ENCODE measurements at places on chromosomes 12 and 14. TPM values are rescaled to one million over a fixed set of nuclear protein-coding genes. Genes with fewer than 3 reads are reported as not detected.
A peak's percentile ranks its signal among the peaks of the same experiment; 100 is the strongest.

RNU4-1 gene
- polyA plus RNA-seq: not detected

DNA sequence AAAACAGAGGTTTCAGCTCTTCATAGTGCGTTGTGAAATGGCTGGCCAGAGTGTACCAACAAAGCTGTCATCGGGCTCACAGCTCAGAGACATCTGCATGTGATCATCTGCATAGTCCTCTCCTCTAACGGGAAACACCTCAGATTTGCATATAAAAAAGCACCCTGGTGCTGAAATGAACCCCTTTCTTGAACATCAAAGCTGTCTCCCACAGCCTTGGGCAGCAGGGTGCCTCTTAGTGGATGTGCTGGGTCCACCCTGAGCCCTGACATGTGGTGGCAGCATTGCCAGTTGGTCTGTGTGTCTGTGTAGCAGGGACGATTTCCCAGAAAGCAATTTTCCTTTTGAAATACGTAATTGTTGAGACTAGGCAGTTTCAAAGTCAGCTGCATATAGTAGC lies 14.3 kb upstream of the PAPLN start:
- DNase-seq: no peak

GRCh38 chr12:105504286-105504685 lies 173.8 kb downstream of the C12orf75 start:
- DNase-seq: no peak

DNA sequence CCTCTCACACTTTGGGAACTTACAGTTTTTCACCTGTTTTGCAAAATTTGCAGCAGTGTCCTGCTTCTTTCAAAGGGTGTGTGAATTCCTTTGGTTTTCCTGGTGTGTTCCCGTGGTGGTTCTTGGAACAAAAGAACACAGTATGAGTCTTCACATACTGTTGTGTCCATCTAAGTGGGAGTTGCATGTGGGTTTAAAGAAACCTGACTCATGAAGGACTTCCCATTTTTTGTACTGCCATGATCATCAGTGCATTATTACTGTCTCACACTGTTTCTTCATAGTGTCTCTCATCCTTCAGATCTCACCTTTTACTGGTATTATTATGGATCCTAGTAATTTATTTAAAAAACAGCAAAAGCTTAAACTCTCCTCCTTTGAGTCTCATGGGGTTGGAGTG lies 3.8 kb upstream of the GZMH start:
- no peak for DNase-seq

INSM2 gene
- polyA plus RNA-seq: not detected

IL26 gene
- not detected for polyA plus RNA-seq

DNA sequence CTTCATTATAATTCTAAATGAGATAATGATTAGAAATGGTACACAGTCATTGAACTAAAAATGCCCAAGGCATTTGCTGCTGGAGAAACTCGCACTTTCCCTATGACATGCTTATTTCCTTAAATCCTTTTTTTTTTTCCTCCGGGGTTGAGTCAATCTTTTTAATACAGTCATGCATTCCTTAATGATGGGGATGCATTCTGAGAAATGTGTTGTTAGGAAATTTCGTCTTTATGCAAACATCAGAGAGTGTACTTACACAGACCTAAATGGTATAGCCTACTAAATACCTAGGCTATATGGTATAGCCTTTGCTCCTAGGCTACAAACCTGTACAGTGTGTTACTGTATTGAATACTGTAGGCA lies 29.8 kb upstream of the DACT1 start:
- no peak for DNase-seq

DNA sequence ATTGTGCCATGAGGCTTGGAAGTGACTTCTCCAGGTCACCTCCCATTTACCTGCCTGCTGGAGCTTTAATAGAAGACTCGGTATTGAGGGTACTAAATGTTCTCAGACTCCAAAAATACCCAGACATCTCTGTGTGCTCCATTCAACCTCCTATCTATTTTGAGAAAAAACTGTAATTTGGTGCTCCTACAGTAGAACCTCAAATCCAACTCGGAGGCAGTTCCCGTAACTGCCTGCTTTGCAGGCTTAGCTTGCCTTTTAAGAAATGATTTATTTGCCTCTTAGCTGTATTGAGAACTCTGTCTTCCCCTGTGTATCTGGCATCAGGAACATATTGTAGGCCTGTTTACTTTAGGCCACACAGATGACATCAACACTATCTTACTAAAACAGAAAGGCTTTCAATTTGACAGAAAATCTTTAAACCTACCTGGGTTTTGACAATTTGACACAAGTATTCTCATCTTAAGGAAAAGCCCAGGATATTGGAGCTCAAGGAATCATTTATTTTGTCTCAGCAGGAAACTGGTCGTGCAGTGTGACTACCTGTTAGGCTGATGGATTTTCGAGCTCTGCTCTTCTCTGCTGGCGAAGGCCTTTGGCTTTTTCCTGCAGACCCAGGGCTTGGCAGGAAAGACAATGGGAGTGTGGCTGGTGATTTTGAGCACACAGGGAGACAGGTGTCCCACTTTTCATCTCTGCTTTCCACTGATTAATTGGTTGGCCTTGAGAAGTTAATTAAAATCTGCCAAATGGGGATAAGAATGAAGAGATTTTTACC lies 314.8 kb downstream of the SNAPC1 start:
- DNase-seq: no peak

ASIC1 gene
- 10.7 TPM for polyA plus RNA-seq

- DNase-seq: no peak
Measured at GRCh38 chr12:32102234-32102633, 4.4 kb upstream of the BICD1 start.

DNA sequence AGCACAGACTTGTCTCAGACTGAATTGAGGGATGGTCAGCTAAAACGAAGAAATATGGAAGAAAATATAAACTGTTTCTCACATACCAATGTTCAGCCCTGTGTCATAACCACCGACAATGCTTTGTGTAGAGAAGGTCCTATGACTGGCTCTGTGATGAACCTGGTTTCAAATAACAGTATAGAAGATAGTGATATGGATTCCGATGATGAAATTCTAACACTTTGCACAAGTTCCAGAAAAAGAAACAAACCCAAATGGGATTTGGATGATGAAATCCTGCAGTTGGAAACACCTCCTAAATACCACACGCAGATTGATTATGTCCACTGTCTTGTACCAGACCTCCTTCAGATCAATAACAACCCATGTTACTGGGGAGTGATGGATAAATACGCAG lies 7.9 kb upstream of the MAPK1IP1L start:
- no peak for DNase-seq

RAD9B gene
- polyA plus RNA-seq: 1.8 TPM

GRCh38 chr14:53545217-53545616 lies 392.1 kb upstream of the DDHD1 start:
- DNase-seq: no peak

DNA sequence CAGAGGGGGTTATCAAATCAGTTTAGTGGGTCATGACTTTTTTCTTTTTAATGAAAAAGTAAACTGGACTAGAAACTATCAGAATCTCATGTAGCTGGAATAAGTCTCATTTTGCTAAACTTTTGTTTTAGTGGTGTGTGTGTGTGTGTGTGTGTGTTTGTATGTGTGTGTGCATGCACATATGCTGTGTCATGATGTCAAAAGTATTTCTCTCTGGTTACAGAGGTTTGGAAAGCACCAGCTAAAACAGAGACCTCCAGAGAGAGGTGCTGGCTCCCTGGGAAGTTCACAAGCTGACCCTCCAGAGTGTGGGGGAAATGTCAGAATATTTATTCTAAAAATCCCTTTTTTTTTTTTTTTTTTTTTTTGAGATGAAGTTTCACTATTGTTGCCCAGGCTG lies 114.7 kb downstream of the LGMN start:
- DNase-seq: no peak

SERPINA1 gene
- polyA plus RNA-seq: 1.5 TPM

MAP3K9 gene
- 0.27 TPM for polyA plus RNA-seq

DNA sequence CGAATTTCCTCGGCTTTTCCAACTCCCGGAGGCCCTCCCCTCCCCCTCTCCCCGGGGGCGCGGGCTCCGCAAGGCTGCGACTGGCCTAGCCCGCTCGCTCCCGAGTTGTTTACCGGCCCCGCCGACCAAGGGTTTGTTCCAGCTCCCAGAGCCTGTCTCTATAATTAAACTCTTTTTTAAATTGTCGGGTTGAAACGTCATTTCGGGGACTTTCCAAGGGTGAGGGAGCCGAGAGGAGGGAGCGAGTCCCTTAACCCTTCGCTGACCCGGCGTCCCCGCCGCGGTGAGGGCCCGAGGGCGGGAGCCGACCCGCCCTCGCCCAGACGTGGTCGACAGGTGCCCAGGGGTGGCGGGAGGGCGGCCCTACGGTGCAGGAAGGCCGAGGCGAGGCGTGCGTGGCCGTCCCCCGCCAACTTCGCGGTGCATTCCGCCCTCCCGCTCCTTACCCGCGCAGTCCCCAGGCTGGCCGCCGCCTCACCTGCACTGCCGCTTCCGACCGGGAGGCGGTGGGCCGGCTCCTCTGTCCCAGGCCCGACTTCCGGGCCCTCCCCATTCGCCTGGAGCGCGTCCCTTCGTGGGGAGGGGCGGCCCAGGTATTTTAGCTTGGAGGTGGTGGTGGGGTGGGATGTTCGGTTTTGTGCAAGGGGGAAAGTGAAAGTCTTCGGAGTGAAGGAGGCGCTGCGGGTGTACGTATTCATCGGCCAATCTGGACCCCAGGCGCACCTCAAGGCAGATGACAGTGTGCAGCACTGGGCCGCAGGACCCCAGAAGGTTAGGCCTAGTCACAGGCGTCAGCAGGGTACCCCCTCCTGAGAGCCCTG lies 2.9 kb upstream of the ZFP36L1 start:
- DNase-seq: peak; percentile 97

- peak; percentile 44 for DNase-seq
Measured at GRCh38 chr14:75138492-75138891, 11.6 kb upstream of the NEK9 start.

DNA sequence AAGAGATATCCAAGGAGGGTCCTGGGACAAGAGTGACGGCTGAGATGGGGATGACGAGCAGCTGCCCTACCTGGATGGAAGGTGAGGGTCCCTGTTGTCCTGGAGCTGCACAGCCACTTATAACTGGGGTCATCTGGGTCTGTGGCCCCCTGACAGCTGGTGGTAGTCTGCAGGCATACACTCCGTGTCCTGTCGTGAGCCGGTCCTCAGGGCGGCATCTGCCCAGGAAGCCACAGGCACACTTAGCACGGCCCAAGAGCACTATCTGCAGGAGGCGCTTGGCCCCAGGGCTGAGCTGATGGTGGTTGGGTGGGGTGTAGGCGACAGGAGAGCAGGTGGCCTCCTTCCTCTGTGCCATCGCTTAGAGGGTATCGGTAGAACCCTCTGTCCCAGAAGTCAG lies 248.1 kb downstream of the CACNA1C start:
- no peak for DNase-seq

- DNase-seq: no peak
Measured at GRCh38 chr14:33259764-33260163, 321.1 kb downstream of the NPAS3 start.

GRCh38 chr12:124401704-124402221 lies 106.9 kb downstream of the RFLNA start:
- DNase-seq: peak; percentile 50

GSG1 gene
- 23.3 TPM for polyA plus RNA-seq

- DNase-seq: peak; percentile 74
Measured at GRCh38 chr14:90518069-90518940, 121.5 kb downstream of the CALM1 start.

SMCO2 gene
- polyA plus RNA-seq: 0.16 TPM

ST8SIA1 gene
- 8.6 TPM for polyA plus RNA-seq

DNA sequence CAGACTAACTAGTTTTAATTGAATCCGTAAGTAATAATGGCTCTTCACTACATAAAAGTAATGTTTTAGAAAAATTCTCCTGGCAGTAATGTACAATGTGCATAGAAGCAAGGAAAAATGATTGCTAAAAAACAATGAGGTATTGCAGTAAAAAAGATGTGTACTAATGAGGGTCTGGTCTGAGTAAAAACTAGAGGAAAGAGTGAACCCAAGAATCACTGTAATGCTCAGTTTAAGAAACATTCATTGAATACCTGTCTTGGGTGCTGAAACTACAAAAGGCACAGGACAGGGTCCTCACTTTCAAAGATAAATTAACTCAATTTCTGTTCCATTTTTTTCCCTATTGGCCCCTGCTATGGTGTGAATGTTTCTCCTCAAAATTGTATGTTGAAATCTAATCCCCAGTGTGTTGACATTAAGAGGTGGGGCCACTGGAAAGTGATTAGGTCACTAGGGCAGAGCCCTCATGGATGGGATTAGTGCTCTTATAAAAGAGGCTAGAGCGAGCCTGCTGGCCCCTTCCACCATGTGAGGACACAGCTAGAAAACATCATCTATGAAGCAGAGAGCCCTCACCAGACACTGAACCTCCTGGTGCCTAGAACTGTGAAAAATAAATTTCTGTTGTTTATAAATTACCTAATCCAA lies 51.6 kb downstream of the RPS6KA5 start:
- peak; percentile 33 for DNase-seq

CRIP1 gene
- 61.6 TPM for polyA plus RNA-seq

TRHDE gene
- 0.75 TPM for polyA plus RNA-seq

CABP1 gene
- polyA plus RNA-seq: 2.5 TPM
